ENCODE measurements at places on chromosomes 6 and 20.

DNA sequence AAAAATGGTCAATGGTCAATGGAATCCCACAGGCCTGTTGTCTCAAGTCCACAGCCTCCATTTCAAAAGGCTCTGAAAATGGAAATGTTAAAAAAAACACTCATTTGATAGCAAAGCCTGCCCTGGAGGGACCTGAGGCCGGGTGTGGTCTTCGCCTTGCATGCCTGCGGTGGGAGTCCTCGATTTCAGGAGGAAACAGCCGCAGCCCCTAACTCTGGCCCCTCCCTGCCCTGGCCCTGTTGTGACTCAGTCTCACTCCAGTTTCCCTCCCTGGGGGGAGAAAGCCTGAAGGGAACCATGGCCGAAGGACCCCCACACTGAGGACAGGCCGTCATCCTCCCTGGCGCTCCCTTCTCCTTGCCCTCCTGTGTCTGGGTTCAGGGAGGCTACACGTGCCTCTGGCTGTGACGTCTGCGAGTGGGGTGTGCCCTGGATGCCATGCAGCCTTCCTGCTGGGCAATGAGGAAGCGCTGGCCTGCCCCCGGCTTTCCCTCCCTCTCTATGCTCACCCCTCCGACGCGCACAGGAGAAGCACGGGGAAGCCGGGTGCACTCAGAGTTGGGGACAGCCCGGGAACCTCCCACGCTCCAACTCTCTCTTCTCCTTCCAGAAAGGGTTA lies 9.2 kb downstream of the BHLHE23 start:
- DNase-seq: no peak

GRCh38 chr6:169709293-169709692 lies 7.4 kb downstream of the C6orf120 start:
- DNase-seq: no peak

DNA sequence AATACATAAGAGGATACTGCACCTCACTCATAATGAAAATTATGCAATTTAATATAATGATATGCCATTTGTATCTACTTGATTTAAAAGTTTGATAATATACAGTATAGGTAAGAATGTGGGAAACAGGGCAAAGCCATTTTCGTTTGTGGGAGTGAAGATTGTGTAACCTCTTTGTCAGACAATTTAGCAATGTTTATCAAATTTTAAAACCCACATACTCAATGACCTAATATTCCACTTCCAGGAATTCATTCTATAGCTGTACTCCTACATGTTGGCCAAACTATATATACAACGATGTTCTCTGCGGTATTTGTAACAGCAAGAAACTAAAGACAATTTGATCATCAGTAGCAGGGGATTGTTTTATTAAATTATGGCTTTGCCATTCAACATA lies 17.8 kb upstream of the FKBP5 start:
- DNase-seq: no peak

GRCh38 chr20:44594730-44595129 lies 12.4 kb downstream of the PKIG start:
- no peak for DNase-seq

GRCh38 chr6:132860254-132860653 lies 45.9 kb downstream of the RPS12 start:
- no peak for DNase-seq

GRCh38 chr20:12702312-12702711 lies 306.5 kb upstream of the SPTLC3 start:
- no peak for DNase-seq

DNA sequence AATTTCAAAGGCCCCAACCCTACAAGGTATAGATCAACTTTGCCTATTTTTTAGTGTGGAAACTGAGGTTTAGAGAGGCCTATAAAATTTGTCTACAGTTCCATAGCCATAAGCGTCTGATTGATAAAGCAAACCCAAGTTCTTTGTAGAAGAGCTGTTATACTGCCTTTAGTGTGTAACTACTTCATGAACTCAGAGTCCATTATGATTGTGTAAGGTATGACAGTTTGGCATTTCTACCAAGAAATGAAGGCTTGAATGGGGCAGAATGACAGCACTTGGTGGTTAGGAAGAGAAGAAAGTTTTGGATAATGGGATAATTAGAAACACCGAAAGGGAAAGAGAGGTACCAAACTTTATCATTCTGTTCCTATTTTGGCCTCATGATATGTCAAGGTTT lies 38.1 kb downstream of the SMAP1 start:
- no peak for DNase-seq

- DNase-seq: no peak
Measured at GRCh38 chr6:105274678-105275077, 94.9 kb upstream of the POPDC3 start.

DNA sequence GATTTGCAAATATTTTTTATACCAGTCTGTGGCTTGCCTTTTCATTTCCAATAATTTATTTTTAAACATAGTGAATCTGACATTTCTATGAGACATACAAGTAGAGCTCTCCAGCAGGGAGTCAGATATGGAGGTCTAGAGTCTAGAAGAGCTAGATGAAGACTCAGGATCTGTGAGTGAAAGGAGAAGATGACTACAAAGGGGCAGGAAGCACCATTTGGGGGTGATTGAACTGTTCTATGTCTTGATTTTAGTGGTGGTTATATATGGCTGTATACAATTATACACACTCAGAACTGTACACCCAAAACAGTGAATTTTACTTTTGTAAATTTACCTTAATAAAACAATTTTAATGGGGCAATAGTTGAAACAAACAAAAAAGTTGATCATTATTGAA lies 127.9 kb upstream of the BACH2 start:
- DNase-seq: no peak

- no peak for DNase-seq
Measured at GRCh38 chr6:97459986-97460385, 177.0 kb upstream of the MMS22L start.

GRCh38 chr6:13467216-13467600 lies 20.2 kb downstream of the GFOD1 start:
- DNase-seq: no peak

DNA sequence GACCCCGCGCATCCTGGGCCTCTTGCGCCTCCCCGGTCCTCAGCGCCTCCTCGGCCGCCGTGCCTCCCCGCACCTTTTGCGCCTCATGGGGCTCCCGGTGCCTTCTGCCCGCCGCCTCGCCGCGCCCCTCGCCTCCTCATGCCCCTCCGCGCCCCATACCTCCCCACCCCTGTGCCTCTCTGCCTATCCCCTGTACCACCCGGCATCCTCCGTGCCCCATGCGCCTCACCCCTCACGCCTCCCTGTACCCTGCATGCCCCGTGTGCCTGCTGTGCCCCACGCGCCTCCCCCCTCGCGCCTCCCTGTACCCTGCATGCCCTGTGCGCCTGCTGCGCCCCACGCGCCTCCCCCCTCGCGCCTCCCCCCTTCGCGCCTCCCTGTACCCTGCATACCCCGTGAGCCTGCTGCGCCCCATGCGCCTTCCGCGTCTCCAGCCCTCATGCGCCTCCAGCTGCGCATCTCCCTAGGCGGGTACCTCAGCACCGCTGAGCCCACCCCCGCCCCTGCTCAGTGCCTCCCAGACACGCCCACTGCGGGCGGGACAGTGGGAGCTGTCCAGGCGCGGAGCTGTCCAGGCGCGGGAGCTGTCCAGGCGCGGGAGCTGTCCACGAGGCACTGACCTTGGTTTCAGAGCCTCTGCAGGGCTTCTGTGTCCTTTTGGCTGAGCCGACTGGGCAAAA lies 37.1 kb downstream of the IGF2R start:
- DNase-seq: no peak

GRCh38 chr6:162618448-162619002 lies 109.0 kb downstream of the PRKN start:
- no peak for DNase-seq

- DNase-seq: no peak
Measured at GRCh38 chr6:7138921-7139358, 31.2 kb downstream of the RREB1 start.

DNA sequence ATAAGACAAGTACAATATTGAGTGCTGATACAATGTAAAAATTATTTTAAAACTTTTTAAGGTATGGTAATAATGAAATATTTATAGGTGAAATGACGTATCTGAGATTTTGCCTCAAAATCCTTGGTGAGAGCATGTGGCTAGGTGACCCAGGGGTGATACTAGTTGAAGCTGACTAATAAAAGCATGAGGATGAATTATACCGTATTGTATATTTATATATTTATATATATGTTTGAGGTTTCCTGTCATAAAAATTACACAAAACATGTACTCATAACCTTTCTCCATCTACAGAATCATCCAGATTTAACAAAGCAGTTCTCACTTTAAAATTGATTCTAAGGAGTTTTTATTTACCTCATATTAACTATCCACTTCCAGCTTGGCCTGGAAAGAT lies 358.1 kb downstream of the CDKAL1 start:
- DNase-seq: no peak

GRCh38 chr6:65999288-65999791 lies 292.3 kb upstream of the EYS start:
- no peak for DNase-seq

DNA sequence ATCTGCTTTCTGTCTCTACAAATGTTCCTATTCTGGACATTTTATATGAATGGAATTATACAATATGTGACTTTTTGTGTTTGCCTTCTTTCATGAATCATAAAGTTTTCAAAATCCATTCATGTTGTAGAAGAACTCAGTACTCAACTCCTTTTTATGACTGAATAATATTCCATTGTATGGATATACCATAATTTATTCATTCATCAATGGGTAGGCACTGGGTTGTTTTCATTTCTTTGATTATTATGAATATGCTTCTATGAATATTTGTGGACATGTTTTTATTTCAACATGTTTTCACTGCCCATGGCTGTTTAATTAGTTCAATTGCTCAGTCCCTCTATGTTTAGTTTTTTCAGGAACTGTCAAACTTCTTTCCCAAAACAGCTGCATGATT lies 76.5 kb upstream of the GTSF1L start:
- DNase-seq: no peak

DNA sequence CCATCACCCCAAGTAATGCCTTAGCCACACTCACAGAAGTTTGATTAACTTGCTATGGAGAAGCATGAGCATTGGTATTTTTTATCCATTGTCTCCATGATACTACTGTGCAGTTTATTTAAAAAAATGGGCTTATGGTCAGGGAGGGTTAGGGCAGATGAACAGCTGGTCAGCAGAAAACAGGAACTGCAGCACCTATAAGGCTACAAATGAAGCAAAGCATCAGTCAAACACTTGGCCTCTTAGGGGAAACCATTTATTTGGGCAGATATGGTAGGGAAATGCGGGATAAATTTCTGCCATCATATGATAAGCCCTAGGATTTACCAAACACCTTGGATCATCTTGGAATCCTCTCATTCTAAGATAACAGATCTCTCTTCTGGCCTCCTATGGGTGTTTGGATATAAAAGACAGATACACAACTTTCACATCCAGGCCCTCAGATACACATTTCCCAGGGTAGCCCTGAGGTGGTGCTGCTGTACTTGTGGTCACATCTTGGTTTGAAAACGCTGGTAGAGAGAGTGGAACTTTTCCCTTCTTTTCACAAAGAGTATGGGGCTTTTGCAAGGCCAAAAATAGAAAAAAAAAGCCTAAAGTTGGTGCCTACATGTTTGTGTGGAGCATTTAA lies 42.8 kb upstream of the AHI1 start:
- no peak for DNase-seq

GRCh38 chr6:154298297-154298696 lies 58.3 kb downstream of the IPCEF1 start:
- no peak for DNase-seq

- DNase-seq: no peak
Measured at GRCh38 chr6:4178737-4179333, 43.5 kb upstream of the ECI2 start.

- DNase-seq: no peak
Measured at GRCh38 chr6:1552296-1552761, 57.4 kb upstream of the FOXC1 start.

DNA sequence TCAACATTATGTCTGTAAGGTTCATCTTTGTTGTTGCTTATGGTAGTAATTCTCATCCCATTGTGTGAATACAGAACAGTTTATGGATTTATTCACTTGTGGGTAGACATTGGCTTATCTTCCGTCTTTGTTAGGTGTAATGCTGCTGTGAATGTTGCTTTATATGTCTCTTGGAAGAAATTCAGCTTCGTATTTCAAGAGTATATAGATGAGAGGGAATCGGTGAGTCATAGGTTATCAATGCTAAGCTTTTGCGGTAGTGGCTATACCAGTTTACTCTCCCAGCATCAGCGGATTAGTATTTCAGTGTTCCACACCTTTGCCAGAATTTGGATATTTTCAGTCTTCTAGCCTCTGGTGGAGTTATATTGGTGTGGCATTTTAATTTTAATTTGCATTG lies 77.8 kb downstream of the ZFAND3 start:
- DNase-seq: no peak

GRCh38 chr6:161238081-161238480 lies 35.8 kb downstream of the AGPAT4 start:
- no peak for DNase-seq

GRCh38 chr6:2891768-2892170 lies 11.3 kb downstream of the SERPINB9 start:
- peak; percentile 70 for DNase-seq

DNA sequence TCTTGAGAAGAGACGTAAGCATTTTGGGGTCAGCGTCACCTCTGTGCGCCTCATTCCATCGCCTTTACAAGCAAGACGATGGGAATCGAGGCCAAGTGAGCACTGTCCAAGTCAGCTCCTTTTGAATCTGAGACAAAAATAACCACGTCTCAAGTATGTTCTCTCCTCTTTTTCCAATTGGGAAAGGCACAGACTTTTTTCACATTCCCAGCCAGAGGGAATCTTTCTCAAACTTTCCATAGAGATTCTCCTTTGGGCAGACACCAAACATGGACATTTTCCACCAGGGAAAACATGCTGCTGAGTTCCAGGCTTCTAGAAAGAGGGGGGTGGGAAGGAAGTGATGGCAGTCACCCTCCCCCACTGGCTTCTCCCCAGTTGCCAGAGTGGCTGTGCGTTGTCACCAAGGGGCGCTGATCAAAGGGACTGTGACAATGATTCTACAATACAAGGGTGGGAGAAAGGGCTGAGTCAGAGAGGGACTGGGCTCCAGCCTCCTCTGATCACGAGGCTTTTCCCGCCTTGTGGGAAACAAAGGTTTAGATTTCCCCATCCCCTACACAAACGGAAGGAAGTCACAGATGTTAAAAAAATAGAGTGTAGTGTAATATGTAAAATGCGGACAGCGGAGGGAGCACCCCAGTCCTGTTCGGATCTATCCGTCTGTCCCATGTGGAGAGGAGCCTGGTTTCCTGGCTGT lies 281.9 kb upstream of the RNF24 start:
- no peak for DNase-seq

GRCh38 chr20:53493311-53493857 lies 100.3 kb downstream of the ZNF217 start:
- DNase-seq: no peak

DNA sequence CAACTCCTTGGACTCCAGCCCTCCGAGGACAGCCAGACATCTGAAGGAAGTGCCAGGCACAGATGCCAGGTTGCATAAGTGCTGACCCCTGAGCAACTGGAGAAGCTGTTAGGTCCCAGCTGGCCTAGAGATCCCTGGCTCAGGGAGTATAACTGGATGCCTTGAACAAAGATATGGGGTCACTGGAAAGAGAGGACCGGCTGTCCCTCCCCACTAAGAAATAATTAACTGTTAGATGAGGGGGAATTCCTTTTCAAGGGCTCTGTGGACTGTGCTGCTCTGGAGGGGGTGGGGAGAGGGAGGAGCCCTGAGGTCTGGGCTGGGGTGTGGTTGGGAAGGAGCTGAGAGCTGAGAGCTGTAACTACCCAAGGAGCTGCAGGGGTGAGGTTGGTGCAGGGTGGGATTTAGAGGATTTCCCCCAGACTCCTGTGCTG lies 39.6 kb downstream of the HLA-F start:
- no peak for DNase-seq

Data from stimulated activated effector memory CD8-positive, alpha-beta T cell treated with anti-CD3 and anti-CD28 coated beads, Interleukin-12 subunit alpha, Interleukin-12 subunit beta, amount 100 ng/mL, for 72 hours (primary cell).